ENCODE measurements at places on chromosomes 1 and 21. TPM values are rescaled to one million over a fixed set of nuclear protein-coding genes. Genes with fewer than 3 reads are reported as not detected.

SLC16A4 gene
- total RNA-seq: 6.9 TPM

GRCh38 chr1:203186446-203187303, at the start of gene CHI3L1:
Gene CHI3L1, minus strand, starts transcription at chr1:203186704. Its CDS starts 81 bp downstream, at chr1:203186623.
- peaks cover 27% of the 10 kb centered on the region for H3K27me3 ChIP-seq
- H3K36me3 ChIP-seq: no peaks in the 10 kb centered on the region
- no peak within 1 kb of the TSS for H3K27ac ChIP-seq
- peak; percentile 67 for DNase-seq
- H3K4me1 ChIP-seq: no peaks in the 10 kb centered on the region

DNA sequence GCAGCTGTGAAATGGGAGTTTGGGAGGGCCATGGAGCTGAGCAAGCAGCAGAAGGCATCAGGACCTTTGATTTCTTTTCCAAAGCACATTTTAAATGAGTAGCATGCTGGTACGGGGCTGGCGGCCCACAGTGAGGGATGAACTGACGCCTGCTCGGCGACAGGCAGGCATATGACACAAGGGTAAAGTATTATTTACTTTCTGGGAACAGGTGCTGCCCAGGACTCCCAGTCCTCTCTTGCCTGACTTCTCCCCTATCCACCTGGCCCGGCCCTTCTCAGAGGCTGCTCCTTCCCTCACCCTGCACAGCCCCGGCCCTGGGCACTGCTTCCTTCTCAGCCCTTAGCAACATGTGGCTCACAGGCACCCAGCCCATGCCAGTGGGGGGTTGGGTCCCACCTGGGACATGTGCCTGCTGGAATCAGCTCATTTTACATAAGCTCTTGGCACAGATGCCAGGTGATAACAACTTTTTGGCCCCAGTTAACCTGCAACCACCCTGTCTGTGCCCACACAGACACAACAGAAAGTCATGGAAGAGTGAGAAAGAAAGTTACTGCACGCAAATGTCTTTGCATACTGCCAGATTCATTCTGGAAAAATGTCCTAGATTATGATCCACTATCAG, 112.3 kb upstream of the GADD45A start:
- DNase-seq: no peak
- no peak overlapping the region for H3K4me3 ChIP-seq
- no peaks in the 10 kb centered on the region for H3K27me3 ChIP-seq
- H3K36me3 ChIP-seq: no peaks in the 10 kb centered on the region

DNA sequence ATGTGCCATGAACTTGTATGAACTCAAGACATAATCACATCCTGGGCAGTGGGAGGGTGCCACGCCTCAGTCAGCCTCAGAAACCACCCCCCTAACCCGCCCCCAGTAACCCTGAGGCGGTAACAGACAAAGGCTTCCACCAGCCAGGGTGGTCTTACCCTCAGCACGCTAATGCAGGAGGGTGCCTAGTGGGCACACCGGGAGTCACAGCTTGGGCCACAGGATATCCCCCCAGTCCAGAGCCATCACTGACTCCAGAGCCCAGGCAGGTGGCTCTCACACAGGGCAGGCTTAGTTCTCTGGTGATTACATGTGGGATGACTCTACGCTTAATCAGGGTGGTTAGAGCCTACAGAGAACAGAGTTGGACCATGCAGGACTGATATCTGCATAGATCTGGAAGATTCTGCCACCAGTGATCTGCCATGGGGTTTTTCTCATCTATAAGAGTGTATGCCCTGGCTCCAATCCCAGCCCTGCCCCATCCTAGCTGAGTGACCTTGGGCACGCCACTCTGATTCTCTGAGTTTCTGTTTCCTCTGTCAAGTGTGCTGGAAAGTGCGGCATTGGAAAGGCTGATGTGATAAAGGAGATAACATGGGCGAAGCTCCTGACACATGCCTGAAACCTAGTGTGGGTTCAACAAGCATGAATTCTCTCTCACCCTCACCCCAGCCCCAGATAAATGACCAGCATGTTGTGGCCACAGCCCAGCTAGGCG, 27.3 kb downstream of the OPTC start:
- no peaks in the 10 kb centered on the region for H3K4me1 ChIP-seq
- H3K4me3 ChIP-seq: no peak overlapping the region
- no peaks in the 10 kb centered on the region for H3K27me3 ChIP-seq
- no peaks in the 10 kb centered on the region for H3K36me3 ChIP-seq
- H3K27ac ChIP-seq: no peak overlapping the region
